Suprapubic skin (tissue), 4 donors: ENCODE measurements at places on chromosomes 13 and 19. TPM values are rescaled to one million over a fixed set of nuclear protein-coding genes. Genes with fewer than 3 reads are reported as not detected.

- no peak for DNase-seq
Measured at GRCh38 chr13:58579468-58579867, 947.9 kb downstream of the PCDH17 start.

GRCh38 chr19:50272263-50272897 lies 56.8 kb downstream of the KCNC3 start:
- no peak for DNase-seq

GRCh38 chr19:40959338-40959737 lies 31.7 kb upstream of the CYP2B6 start:
- no peak for DNase-seq

DNA sequence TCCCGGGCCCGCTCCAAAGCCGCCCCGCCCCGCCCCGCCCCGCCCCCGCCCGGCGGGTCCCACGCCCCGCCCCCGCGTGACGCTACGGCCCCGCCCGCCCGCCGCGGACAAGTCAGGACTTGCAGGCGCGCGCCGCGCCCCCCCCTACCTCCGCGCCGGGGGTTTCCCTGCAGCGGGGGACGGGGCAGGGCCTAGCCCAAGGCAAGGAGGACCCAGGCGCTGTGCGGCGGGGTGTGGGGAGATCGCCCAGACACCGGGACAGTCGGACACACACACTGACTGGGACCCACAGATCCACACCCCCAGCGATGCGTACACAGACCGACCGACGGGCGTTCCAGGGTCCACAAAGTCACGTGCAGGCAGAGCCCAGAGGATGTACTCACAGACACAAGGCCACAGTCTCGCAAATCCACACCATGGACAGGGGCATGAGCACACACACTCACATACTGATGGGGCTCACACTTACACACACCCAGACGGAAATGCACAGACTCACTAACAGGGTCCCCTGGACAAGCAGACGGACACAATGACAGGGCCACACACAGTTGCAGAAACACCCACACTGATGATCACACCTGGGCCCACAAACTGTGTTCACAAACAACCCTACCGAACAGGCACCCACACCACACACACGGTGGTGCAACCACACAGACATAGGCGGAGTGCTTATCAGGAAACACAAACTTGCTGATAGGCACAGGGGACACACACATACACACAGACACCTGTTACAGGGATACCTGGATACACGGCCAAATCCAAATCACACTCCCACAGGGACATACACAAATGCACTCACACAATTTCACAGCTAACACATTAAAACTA lies 436 bp upstream of the BBC3 start:
- DNase-seq: peak; percentile 94

The PCDH20 gene
- total RNA-seq: 3.0 TPM
